ENCODE measurements at places on chromosomes 13 and 19. TPM values are rescaled to one million over a fixed set of nuclear protein-coding genes. Genes with fewer than 3 reads are reported as not detected.

The ACP7 gene
- not detected for total RNA-seq

DNA sequence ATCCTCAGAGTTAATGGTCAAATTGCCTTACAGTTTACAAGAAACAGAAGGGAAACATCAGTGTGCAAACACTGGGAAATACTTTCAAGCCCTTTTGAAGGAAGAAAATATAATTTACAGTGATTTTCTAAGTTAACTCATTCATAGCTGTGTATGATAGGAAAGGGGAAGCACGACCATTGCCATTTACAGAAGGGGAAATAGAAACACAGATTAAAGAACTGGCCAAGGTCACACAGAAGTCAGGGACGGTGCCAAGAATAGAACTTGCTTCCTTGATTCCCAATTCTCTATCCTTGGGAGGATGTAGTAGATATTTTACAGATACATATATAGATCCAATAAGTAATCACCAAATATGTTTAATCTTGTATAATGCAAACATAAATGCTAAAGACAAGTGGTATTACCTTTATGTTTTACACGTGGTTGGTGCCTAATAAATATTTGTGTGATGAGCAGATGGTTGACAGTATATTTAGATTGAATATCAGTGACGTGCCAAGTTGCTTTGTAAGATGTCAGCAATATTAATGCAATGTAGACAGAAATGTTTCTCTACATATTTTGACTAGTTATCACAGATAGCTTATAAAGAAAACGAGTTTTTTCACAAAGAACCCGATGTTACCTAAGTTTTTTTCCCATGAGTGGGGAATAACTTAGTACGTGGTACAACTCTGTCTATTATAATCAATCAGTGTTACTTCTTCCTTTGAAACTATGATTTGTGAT is 73.1 kb downstream of the FLT1 start:
- ATAC-seq = no peak

The ZNF383 gene
- total RNA-seq = 10.8 TPM

The ADAT3 gene
- 0.47 TPM for total RNA-seq

DNA sequence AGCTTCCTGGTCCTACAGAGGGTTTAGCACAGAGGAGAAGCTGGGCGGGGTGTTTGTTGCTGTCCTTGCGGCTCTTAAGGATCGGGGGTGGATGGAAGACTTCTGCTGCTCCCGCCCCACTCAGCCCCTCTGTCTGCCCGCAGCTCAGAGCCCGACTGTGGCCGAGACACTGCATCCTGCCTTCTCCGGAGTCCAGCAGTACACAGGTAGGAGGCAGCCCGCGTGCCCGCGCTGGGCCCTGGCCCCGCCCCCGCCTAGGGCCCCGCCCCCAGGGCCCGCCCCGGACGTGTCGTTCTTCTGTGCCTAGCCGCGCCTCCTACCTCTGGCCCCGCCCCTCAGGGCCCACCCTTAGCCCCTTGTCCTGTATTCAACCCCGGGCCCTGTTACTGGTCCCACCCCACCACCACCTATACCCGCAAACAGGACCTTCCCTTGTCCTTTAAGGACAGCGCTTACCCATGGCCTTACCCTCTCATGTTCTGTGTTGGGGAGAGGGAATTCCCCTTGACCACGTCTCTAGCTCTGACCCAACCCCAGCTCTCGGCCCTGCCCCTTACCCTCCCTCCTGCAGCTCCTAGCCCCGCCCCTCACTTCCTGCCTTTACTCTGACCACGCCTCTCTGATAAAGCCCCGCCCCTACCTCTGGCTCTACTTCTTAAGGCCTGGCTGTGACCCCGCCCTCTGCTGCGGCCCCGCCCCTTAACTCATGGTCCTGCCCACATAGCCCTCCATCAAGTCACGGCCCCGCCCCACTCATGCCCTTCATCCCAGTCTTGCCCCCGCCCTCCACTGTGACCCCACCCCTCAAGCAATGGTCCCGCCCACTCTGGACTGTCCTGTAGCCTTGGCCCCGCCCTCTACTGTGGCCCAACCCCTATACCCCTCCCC is 60.5 kb downstream of the CELF5 start:
- ATAC-seq = peak; percentile 28

DNA sequence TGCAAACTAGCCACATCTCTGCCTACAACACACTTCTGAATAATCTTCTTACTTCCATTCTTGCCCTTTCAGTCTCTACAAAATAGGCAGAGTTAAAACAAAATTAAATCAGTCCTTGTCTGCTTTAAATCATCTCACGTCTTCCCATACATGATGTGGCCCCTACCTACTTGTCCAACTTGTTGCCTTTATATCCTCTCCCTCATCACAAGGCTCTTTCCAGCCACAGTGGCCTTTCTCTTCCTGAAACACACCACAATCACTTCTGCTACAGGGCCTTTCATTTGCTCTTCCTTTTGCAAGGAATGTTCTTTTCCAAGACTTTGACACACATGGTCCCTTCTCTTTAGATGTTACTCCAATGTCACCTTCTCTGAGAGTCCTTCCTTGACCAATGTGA is 1.7 kb downstream of the RBM26 start:
- no peak for ATAC-seq

The MISP3 gene
- 5.6 TPM for total RNA-seq

The CGB8 gene
- not detected for total RNA-seq

The IGFL3 gene
- total RNA-seq = not detected

DNA sequence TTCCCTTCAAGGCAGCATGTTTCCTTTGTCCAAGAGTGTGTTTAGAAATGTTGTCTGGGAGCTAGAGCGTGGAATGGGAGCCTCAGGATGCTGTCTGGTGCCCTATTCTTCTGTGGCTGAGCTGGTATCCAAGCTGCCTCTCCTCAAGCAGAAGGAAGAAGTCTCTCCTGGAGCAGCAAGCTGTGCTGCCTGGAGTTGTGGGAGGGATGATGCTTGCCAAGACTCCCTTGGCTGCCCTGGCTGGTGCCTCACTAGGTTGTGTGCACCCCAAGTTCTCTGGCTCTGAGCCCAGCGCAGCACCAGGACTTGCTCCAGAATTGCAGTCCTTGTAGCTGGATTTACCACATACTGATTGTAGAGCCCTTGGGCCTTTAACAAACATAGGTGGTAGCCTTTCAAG is 4.7 kb upstream of the CYP4F3 start:
- no peak for ATAC-seq

The NDUFA7 gene
- 33.5 TPM for total RNA-seq

DNA sequence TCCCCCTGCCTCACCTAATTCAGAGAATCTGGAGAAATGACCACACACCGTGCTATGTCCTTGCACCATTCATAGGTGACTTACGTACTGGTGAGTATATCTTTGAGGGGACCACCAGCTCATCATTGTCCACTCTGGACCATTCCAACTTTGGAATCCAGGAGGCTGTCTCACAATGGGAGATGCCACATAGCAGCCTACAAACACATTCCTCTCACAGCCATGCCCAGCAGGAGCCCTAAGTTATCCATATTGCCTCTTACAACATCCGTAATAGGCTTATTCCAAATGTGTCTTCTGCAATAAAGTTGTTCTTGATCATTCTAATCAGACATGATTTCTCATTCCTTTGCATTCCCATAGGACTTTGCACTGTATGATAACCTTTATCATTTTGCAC is 436.7 kb downstream of the EFNB2 start:
- ATAC-seq = no peak

GRCh38 chr13:24052547-24053518 is 107.7 kb upstream of the SPATA13 start:
- peak; percentile 87 for ATAC-seq

GRCh38 chr13:32669030-32669646 is 82.9 kb downstream of the PDS5B start:
- no peak for ATAC-seq

The GAPDHS gene
- total RNA-seq = not detected

DNA sequence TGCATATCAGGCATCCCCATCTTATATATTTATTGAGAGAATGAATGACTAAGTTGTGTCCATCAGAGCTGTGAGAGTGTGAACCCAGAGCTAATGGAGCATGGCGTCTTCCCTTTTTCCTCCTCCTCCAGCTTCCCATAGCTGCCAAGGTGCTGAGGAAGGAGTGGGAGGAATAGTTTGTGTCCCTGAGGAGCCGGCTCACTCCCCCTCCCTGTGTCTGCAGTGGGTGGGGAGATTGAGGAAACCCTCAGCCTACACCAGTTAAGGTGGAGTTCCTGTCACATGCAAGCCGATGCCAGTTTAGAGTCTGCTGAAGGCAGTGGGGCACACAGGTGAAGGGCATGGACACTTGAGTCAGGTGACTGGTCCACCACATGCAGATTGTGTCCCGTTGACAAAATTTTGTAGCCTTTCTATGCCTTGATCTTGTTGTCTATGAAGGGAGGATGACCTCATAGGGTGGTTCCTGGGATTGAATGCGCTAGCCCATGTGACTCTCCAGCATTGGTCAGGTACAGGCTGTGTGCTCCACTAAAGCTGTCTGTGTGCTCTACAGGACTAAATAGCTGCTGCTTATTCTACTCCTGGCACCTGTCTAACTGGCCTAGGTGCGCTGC is 47.6 kb upstream of the GPI start:
- no peak for ATAC-seq

GRCh38 chr19:38055655-38056521 is 148.9 kb downstream of the SIPA1L3 start:
- ATAC-seq = no peak

The ZNF560 gene
- not detected for total RNA-seq

The TBXA2R gene
- 1.4 TPM for total RNA-seq

- ATAC-seq = peak; percentile 66
These were observed 11.9 kb downstream of the SELENOW start for GRCh38 chr19:47790398-47790814.

The MBD3L3 gene
- not detected for total RNA-seq

The CBARP gene
- total RNA-seq = not detected

GRCh38 chr13:32124743-32125142 is 93.2 kb downstream of the FRY start:
- ATAC-seq = no peak

DNA sequence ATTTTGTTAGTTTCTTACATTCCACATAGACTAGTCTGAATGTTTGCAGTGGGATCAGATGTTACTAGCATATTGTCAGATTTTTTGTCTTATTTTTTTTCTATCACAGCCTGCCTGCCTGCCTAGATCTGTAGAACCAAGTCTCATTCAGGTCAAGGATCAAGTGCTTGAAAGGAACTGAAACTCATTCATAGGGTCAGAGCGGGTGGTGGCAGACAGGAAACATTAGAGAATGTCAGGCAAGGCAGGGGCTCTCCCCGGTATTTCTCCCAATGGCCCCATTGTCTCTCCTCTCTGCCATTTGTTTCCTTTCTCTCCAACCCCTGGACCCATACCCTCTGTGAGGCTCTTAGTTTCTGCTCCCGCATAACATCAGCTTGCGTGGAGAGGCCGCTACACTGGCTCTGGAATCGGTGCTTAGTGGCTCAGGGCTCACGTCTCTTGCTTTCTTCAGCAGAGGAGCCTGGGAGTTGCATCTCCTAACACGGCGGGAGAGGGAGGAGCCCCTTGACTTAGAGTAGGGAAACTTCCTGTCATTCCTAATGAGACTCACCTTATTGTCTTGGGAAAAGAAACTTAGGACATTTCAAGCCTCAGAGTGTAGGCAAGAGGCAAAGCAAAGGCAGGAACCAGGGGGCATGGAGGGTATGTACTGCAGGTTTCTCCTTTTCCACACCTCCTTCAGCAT is 35.6 kb upstream of the SPATA13 start:
- no peak for ATAC-seq

GRCh38 chr13:30570691-30571090 is 47.0 kb upstream of the USPL1 start:
- ATAC-seq = no peak

GRCh38 chr19:46728208-46728607 is 11.3 kb upstream of the PRKD2 start:
- ATAC-seq = peak; percentile 29

DNA sequence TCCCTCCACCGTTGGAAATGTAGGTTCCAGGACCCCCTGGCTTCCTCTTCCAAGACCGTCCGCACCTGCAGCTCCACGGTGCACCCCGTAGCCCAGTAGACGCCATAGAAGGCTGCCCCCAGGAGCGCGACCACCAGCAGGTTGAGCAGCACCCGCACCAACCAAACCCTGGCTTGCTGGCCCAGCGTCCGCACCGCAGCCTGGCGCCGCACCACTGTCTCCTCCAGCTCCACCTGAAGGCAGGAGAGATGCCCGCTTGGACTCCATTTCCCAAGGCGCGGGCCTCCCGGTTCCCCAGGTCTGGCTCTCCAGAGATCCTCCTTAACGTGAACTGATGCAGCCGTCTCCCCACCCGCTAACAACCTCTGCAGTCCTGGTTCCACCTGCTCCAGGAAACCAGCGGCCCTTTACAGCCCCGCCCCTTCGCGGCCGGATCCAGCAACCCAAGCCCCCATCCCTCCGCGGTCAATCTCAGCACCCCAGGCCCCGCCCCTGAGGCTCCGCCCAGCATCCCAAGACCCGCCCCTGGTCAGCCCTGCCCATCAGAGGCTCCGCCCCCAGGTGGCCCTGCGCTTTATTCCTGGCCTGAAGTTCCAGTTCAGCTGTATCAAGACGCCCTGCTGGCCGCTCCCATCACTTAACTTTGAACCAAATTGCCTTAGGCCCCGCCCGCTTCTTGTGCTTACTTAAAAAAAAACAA is 5.0 kb upstream of the LENG1 start:
- no peak for ATAC-seq

DNA sequence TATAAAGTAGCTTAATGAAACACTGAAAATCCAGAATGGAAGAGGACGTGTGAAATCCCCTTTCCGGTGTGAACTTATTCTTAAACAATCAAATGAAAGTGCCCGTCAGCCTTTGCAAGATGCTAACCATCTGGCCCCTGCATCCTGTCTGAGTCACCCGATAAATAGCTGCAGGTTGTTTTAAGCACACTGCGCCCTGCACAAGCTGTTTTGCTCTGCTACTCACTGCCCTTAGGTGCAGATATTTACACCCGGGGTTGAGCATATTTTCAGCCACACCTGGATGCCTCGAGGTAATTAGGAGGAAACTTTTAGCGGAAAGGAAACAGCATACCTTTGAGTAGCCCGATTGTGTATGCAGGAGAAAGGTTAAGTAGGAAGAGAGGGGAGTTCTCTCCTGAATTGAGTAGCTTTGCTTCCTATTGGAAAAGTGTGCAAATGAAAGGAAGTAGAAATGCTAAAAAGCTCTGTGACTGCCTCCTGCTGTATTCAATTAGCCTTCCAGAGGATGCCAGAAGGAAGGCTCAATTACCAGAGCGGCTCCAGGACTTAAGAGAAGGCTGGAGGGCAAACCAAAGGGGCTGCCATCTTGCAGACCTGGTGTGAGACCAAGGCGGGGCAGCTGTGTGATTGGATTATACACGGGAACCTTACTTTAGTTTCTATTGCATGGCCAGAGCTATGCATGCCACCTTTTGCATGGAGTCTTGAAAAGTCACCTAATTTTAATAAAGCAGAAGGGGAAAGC is 42.5 kb downstream of the IRS2 start:
- no peak for ATAC-seq

- ATAC-seq = no peak
These were observed 88.9 kb downstream of the SLC25A15 start for GRCh38 chr13:40878321-40878720.

- ATAC-seq = no peak
These were observed 197.4 kb downstream of the DLEU7 start for GRCh38 chr13:50646070-50646469.

The URAD gene
- not detected for total RNA-seq
